A673 (cell line): ENCODE measurements at places on chromosomes 13 and 19. TPM values are rescaled to one million over a fixed set of nuclear protein-coding genes. Genes with fewer than 3 reads are reported as not detected.

The DNAAF3 gene
- total RNA-seq = 4.2 and 9.1 TPM in 2 replicates

The CNFN gene
- not detected in 2 replicates for total RNA-seq

The SCEL gene
- total RNA-seq = 0.15 TPM in 1 of 2 replicates, not detected in the other

The FLT3 gene
- total RNA-seq = 0.15 and 0.22 TPM in 2 replicates

The CYP2A7 gene
- total RNA-seq = not detected in 2 replicates

The SHISA2 gene
- 1.2 and 2.2 TPM in 2 replicates for total RNA-seq

The LRRC63 gene
- total RNA-seq = 0.74 and 0.82 TPM in 2 replicates

The FREM2 gene
- total RNA-seq = 3.8 and 4.5 TPM in 2 replicates

The PEAK3 gene
- not detected in 2 replicates for total RNA-seq

The APC2 gene
- 1.3 and 1.9 TPM in 2 replicates for total RNA-seq

The OR7A5 gene
- total RNA-seq = not detected in 2 replicates

The BLOC1S3 gene
- 8.7 and 9.1 TPM in 2 replicates for total RNA-seq

The SPRY2 gene
- total RNA-seq = 9.2 and 10.3 TPM in 2 replicates

The AZU1 gene
- not detected in 2 replicates for total RNA-seq

The RBM26 gene
- total RNA-seq = 59.7 and 65.7 TPM in 2 replicates

The IFNL3 gene
- not detected in 2 replicates for total RNA-seq

The UHRF1 gene
- total RNA-seq = 192 and 203 TPM in 2 replicates

The DIRAS1 gene
- 36.8 and 46.5 TPM in 2 replicates for total RNA-seq

The JAK3 gene
- total RNA-seq = 2.4 and 2.5 TPM in 2 replicates
